ENCODE measurements at places on chromosomes 16 and 17. TPM values are rescaled to one million over a fixed set of nuclear protein-coding genes. Genes with fewer than 3 reads are reported as not detected.

- DNase-seq, result no peak
Observed at GRCh38 chr16:78098595-78099270, 721 bp upstream of the WWOX start.

GRCh38 chr17:71163121-71163812, 957.6 kb upstream of the SOX9 start:
- no peak for DNase-seq

DNA sequence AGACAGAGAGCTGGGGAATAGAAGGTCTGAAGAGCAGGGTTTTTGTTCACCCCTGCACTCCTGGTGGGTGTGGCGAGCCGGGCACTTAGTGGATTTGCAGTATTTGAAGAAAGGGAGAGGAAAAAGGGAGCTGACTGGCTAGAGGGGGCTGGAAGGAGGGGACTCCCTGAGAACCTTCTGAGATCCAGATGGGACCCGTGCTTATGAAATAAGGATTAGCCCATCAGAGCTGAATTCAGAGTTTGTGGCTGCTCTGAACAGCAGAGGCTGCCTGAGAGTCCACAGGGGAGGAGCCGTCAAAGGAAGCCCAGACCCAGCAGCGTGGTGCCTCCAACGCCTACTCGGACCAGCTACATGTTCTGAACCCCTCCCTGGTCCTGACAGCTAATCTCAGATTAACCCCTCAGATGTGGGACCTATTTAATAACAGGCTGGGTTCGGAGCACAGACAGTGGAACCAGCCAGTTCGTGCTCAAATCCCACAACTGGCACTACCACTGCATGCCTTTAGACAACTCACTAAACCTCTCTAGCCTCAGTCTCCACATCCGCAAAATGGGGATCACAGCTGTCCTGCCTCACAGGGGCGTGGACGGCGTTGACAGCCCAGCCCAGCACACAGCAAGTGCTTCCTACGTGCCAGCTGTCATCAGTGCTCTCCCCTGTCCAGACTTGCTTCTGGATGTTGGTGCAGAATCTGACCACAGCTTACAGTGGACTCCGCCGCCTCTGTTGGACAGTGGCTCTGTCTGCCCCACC, 70.6 kb downstream of the DYNLRB2 start:
- no peak for DNase-seq

DNA sequence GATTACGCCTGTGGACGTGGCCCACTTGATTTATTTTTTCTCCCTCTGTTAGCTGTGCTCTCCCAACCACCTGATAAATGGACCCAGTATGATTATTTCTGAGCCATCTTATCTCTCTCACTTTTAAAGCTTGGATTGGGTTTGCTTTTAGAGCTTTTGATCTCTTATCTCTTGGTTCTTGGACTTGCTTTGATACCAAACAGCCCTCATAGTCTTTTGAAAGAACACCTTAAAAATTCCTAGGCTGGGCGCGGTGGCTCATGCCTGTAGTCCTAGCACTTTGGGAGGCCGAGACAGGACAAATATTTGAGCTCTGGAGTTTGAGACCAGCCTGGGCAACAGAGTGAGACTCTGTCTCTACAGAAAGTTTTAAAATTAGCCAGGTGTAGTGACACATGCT, 25.8 kb downstream of the SMTNL2 start:
- no peak for DNase-seq

GRCh38 chr16:56894331-56894917, 29.4 kb downstream of the SLC12A3 start:
- no peak for DNase-seq

DNA sequence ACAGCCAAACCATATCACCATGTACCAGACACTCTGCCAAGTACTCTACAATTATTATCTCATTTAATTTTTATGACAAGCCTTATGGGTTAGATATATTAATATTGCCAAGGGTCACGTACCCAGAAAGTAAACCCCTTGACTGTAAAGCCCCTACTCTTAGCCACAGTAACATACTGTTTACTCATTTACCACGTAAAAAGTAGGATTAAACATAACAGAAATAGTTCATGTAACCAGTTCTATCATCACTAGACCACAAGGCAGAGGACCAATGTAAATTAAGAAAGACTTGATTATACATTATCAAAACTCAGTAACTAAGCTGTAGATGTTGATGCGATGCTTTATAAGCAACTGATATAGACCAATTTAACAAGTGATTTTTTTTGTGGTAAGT, 101.5 kb upstream of the CNTNAP4 start:
- no peak for DNase-seq

GRCh38 chr16:57675741-57676551, 7.8 kb downstream of the ADGRG3 start:
- no peak for DNase-seq

DNA sequence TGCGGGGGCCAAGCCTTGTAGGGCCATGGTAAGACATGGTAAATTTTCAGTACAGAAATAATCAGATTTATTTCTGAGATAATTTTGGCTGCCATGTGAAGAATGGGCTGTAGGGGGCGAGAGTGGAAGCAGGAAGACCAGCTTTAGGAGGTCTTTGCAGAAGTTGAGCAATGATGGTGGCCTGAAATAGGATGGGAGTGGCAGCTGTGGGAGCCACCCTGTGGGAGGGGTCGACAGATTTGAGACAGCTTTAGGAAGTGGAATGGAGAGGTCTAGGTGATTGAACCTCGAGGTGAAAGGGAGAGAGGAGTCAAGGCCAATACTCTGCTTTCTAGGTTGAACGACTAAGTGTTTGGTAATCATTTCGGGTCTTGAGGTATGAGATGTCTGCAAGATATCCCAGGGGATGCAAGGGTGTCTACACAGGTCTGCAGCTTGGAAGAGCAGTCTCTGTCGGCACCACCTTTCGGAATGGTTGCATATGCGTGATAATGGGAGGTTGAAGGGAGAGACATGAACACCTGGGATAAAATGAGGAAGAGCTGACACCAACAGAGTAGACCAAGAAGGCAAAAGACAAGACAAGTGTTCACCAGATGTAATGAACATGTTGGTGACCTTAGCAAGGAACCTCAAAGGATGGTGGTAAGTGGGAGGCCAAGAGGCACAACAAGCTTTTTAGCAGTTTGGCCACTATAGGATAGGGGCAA, 4.2 kb upstream of the ATXN7L3 start:
- DNase-seq, result peak; percentile 23

- DNase-seq, result no peak
Observed at GRCh38 chr16:54628796-54629625, 301.7 kb upstream of the IRX5 start.

HIC1 gene
- 15.3 TPM for polyA plus RNA-seq

DNA sequence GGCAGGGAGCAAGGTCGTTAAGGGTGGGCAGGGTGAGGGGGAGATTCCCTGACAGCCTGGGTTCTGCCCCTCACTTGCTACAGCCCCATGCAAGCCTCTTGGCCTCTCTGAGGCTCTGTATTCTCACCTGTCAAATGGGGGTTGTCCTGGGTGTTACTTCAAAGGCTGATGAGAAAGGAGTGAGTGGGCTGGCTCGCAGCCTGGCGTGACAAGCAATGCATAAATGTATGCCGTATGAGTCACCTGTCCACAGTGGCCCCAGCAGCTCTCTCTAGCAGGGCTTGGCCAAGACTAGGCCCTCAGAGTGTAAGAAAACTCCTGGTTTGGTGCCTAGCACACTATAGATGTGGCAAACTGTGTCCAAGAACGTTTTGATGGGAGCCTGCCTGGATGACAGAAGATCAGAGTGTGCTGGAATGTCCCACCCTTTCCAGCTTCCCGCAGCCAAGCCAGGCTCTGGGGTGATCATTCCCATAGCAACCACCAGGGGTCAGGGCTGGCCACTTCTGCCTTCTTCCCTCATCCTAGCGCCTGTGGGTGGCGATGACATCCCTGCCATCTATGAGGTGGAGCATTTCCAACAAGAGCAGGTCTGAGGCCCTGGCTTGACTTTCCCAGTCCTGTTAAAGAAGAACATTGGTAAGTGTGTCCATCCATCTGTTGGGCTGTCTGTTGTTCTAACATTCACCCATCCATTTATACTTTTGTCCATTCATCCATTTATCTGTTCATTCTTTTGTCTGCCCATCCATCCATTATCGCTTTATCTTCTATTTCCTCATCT, 37.2 kb upstream of the ADGRG1 start:
- peak; percentile 38 for DNase-seq

GRCh38 chr17:40901981-40902474, 17.0 kb upstream of the KRT20 start:
- DNase-seq, result no peak

DNA sequence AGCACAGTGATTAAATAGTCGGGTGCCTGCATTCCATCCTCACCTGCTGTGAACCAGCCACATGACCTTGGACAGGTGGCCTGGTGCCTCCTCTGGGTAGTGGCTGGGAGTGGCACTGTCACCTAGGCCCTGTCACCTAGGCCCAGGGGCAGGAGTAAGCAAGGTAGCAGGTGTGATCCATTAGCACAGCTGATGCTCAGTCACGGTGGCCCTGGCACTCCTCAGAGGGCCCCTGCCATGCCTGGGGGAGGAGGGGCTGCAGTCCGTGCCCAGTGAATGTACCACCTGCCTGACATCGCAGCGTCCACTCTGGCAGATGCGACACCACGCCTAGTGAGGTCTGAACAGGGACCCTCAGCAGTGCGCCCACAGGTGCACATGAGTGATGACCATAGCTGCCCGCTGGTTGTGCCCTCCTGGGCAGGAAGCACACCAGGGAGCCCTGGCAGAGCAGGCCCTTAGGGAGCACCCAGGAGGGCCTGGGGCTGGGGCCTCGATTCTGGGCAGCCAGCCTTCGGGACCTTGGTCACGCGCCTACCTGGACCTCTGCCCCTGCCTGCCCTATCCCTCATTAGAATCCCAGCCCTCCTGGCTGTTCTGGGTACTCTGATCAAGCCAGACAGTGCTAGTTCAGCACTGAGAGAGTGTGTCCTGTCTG, 33.1 kb upstream of the CRISPLD2 start:
- no peak for DNase-seq

- DNase-seq, result no peak
Observed at GRCh38 chr16:81003064-81003463, 3.6 kb downstream of the CMC2 start.

- no peak for DNase-seq
Observed at GRCh38 chr17:18025241-18025944, 13.6 kb downstream of the ATPAF2 start.

DNA sequence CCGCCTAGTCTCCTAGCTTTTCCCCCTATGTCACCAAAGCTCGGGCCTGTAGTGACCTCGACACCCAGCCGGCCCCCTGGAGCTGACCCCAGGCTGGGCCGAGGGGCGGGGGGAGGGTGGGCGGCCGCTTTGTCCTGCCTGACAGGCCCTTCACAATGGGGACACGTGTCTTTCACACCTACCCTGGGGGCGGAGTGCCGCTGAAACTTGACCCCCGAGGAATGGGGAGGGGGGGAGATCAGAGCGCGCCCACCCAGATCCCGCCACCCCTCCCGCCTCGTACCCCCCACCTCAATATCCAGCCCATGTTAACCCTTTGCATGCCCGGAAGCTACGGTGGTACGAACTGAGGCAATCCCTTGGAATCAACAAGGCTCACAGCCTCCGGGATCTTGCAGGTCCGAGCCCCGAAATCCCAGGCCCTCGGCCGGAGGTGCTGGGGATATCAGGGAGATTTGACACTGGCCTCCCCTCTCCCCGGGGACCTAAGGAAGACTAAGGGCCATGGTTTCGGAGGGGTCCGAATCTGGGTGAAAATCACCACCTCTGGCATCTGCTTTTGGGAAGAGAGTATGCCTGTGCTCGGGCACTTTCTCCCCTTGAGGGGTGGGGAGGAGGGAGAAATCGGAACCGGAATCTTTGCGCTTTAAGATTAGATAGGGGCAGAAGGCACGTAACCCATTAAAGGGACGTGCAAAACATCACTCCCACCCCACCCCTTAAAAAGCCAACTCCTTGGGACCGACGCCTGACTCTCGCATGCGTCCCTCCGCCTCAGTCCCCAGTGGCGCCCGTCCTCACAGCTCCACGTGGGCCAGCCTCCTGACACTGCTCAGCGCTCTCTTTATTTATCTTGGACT, 2.6 kb downstream of the NOG start:
- no peak for DNase-seq

- DNase-seq, result peak; percentile 65
Observed at GRCh38 chr16:29899516-29900101, at the start of gene SEZ6L2. Gene SEZ6L2, minus strand, starts transcription at chr16:29899550. Its CDS starts 531 bp downstream, at chr16:29899019.

- no peak for DNase-seq
Observed at GRCh38 chr16:48810436-48810802, 200.4 kb upstream of the N4BP1 start.

DNA sequence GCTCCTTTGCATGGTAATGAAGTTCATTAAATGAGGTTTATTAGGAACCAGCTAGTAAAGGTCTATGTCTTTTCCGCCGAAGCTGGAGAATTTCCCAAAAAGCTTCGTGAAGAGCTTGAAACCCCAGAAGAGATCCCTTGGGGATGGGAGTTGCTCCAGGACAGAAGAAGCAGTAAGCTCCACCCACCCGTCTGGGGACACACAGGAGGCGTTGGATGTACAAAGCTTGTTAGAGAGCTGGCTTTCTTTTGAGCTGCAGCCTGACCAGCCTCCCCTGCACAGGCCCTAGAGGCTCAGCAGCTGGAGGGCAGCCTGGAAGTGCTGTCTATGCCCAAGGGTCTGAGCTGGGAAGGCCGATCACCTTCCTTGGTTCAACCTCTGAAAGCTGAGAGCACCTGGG, 147.4 kb upstream of the SDK2 start:
- DNase-seq, result no peak

DNA sequence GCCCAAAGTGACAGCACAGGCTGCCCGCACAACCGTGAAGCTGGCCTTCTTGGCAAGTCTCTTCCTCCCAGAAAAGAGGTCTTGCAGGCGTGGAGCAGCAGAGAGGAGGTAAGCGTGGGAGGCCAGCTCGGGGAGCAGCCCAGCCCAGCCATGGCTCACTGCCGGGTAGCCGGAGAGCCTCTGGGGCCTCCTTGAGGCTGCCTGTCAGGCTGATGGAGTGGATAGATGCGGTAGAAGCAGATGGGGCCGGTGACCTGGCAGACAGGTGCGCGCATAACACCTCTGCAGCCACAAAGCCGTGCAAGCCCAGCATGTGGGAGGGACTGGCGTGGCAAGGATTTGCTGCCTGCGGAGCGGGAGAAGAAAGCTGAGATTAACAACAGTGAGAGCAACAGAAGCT, 17.1 kb upstream of the DOK4 start:
- no peak for DNase-seq

GRCh38 chr17:15108992-15109391, 156.1 kb downstream of the PMP22 start:
- no peak for DNase-seq

DNA sequence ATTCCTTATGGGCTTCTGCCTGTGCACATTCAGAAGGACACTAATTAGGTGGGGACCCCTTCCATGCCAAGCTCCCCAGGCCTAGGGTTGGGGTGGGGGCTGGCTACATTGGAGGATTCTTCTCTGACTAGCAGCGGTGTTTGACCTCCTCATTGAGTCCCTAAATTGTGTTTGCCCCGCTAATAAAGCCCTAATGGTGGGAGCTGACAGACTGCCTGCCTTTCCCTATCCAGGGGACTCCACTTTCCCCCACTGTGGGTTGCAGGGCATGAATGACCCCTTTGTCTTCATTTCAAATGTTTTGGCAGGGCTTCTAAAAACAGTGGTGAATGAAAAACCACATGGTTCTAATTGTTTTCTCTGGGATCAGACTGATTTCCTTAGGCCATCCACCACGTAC, 476.8 kb upstream of the CDH11 start:
- DNase-seq, result no peak
